NCI-H187 treated with DMSO at 0.1 percent for 48 hours (cell line): ENCODE measurements at places on chromosomes 2 and 18.

- DNase-seq = no peak
These were observed 129.9 kb downstream of the SOCS6 start for GRCh38 chr18:70418546-70419311.

DNA sequence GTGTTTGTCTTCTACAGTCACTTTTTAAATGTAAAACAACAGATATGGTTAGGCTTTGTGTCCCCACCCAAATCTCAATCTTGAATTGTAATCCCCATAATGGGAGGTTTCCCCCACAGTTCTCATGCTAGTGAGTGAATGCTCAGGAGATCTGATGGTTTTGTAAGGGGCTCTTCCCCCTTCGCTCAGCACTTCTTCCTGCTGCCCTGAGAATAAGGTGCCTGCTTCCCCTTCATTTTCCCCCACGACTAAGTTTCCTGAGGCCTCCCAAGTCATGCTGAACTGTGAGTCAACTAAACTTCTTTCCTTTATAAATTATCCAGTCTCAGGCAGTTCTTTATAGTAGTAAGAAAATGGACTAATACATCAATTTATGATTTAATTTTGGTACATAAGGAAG lies 118.0 kb upstream of the SNTG2 start:
- no peak for DNase-seq

DNA sequence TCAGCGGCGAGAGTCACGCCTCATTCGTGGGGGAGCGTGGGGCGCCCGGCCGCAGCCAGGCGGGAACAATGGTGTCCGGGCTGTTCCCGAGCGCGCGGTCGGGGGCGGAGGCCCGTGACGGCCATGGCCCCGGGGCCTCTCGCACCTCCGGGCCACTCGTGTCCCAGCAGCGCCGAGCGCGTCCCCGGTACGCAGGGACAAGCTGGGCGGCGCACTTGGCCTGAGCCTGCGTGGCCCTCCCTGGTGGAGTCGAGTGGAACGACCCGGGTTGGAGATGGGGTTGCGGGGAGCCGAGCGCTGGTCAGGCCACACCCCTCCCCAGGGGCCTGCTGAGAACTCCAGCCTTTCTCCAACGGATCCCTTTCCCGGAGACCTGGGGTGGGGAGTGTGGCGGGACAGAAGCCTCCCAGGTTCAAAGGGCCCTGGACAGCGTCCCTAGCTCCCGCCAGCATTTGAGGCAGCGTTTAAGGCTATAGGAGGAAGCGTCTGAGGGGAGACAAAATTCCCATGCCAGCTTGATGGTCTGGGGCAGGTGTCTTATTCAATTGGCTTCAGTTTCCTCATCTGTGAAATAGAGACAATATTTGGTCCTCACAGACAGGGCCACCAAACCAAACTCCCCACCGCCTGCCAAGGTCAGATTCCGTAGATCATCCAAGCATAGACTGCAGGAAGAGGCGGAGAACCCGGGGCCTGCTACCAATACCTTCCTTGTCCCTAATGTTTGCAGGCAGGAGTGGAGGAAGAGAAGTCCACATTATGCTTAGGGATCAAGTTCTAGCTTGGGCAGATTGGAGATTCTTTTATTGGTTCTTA lies 553 bp downstream of the CNDP2 start:
- DNase-seq = no peak

DNA sequence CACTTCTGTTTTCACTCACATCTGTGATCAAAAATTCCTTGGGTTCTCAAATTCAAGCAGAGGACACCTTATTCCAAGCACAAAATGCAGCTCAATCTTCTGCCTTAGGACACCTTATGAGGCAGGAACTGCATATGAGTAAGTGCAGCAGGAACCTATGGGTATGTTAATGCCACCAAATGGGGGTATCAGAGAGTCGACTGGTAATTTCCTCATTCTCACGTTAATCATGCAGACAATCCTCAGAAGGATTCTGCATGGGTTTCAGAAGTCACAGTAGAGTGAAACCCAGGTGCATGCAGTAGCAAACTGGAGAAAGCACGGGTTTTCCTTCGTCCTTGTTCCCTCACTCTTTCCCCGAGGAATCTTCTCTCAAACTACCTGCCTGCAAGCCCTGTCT lies 452.8 kb downstream of the CBLN2 start:
- no peak for DNase-seq
